PC-9 (cell line): ENCODE measurements at places on chromosomes 3 and 15.

GRCh38 chr3:140753865-140754754, 76.2 kb downstream of the TRIM42 start:
- peak; percentile 8 for DNase-seq

DNA sequence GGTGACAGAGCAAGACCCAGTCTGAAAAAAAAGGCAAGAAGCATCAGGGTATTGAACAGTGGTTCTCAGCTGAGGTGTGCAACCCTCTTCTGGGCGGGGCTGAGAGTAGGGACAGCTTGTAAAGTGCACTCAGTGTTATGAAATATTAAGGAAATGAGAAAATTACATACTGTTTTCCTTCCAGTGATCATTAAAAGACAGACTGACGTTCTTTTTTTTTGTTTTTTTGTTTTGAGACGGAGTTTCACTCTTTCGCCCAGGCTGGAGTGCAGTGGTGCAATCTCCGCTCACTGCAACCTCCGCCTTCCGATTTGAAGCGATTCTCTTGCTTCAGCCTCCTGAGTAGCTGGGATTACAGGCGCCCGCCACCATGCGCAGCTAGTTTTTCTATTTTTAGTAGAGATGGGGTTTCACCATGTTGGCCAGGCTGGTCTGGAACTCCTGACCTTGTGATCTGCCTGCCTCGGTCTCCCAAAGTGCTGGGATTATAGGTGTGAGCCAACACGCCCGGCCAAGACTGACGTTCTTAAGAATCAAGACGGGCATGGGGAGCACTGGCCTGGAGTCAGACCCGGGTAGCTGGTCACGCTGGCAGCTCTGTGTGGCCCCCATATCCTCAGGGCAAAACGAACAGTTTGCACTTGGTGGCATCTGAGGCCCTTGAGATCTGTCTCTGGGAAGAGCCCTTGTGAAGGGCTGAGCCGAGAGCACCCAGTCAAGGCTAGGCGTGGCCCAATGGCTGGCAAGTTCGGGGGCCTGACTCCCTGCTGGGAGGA, 11.4 kb downstream of the MAN2A2 start:
- DNase-seq: no peak

- DNase-seq: no peak
Measured at GRCh38 chr15:36948982-36949381, 151.4 kb downstream of the MEIS2 start.

GRCh38 chr3:37762698-37763097, 99.0 kb upstream of the CTDSPL start:
- no peak for DNase-seq

DNA sequence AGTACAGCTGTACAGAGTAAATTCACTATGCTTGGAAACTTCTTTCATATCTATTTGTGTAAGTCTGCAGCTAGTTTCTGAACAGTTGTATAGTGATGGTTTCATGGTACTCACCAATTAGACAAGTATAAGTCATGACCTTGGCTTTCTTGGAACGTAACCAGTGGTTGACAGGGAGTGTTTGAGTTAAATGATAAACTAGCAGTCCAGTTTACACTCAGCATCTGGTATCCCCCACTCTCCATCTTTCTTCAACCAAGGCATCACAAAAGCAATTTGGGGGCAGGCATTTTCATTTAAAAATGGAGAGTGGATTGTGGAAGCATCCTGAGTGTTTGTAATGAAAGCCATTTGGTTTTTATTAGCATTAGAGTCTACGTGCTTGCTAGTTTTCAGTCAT, 26.0 kb downstream of the MME start:
- no peak for DNase-seq

- DNase-seq: no peak
Measured at GRCh38 chr3:184710870-184711492, 883 bp downstream of the MAGEF1 start.

DNA sequence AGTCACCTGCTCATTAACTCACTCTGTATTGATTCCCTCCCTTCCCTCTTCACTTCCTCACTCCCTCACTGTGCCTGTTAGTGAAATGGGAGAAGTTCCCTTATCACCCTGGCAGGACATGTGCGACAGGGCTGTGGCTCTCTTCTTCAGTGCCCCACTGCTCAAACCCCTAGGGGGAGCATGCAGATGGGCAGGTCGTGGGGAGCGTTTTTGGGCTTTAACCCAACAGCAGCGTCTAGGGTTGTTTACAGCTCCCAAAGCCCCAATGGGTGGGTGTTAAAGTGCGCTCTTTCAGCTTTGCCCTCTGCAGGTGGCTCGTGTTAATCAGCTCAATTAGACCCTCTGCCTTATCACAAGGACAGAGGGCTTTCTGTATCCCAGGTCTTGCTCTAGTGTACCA, 447.8 kb upstream of the PROK2 start:
- no peak for DNase-seq

- DNase-seq: no peak
Measured at GRCh38 chr15:39672184-39672583, 91.3 kb downstream of the THBS1 start.

- DNase-seq: peak; percentile 86
Measured at GRCh38 chr3:45978006-45978761, 17.4 kb downstream of the FYCO1 start.

- DNase-seq: no peak
Measured at GRCh38 chr15:68445351-68445750, 13.4 kb upstream of the ITGA11 start.

GRCh38 chr3:34351882-34352777, 553.7 kb downstream of the PDCD6IP start:
- DNase-seq: no peak

GRCh38 chr15:49096090-49096750, 50.0 kb upstream of the SECISBP2L start:
- DNase-seq: no peak

- DNase-seq: no peak
Measured at GRCh38 chr3:188559072-188559429, 405.1 kb downstream of the LPP start.

- no peak for DNase-seq
Measured at GRCh38 chr15:28265334-28266019, 56.5 kb downstream of the HERC2 start.

GRCh38 chr3:190865419-190865818, 2.9 kb upstream of the GMNC start:
- no peak for DNase-seq

DNA sequence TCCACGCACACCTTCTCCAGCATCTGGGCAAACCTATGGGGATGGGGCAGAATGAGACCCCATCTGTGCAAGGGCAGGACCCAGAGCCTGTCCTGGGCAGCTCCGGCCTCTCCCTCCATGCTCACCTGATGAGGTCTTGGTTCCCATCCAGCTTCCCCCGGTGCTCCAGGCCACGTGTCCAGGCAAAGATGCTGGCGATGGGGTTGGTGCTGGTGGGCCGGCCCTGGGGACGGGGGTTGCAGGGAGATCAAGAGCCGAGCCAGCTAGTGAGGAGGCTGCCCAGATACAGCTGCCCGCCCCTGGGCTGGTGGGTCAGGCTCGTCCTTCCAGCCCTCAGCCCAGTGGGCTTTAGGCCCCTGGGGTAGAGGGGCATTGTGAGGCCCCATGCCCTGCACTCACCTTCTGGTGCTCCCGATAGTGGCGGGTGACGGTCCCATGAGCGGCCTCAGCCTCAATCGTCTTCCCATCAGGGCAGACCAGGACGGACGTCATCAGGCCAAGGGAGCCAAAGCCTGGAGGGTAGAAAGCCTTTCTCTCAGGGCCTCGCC, 17.3 kb downstream of the IDH2 start:
- no peak for DNase-seq

- DNase-seq: no peak
Measured at GRCh38 chr3:129504471-129505100, 23.9 kb upstream of the RHO start.

- DNase-seq: no peak
Measured at GRCh38 chr3:20682573-20682972, 496.6 kb upstream of the SGO1 start.

DNA sequence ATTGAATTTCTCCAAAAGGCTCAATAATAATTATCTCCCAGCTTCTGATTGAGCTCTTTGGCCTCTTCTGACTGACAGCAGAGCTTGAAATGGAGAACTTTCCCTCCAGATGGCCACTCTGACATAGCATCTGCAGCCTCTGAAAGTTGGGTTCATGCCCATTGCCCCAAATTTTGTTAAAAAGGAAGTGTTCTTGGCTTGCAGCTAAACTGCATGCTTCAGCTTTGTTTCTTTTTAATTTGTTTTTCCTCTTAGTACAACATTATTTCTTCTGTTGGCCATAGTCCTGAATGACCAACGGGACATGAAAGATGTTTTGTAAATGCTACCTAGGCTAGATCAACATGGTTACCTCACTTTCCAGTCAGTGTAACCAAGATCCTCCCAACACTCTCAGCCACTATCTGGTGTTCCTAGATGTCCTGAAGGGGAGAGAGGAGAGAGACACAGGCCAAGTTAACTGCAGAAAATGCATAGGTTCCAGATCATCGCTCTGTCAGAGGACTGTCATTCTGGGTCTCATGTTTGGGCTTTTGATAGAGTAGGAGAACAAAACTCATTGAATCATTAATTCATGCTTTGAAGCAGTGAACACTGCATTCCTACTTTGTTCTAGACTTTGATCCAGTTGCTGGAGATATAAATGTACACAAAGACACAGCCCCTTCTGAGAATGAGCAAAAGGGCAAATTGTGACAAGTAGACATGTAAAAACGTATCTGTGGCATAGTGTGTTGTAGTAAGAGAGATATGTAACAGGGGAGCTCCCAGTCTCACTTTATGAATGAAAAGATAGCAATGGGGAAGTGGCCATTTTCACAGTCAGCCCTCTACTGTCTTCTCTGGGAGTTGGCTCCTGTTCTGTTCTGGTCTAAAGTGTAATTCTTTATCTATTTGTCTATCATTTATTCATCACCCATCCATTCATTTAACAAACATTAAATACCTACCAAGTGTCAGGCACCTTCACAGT, 156.2 kb downstream of the ZNF621 start:
- no peak for DNase-seq

DNA sequence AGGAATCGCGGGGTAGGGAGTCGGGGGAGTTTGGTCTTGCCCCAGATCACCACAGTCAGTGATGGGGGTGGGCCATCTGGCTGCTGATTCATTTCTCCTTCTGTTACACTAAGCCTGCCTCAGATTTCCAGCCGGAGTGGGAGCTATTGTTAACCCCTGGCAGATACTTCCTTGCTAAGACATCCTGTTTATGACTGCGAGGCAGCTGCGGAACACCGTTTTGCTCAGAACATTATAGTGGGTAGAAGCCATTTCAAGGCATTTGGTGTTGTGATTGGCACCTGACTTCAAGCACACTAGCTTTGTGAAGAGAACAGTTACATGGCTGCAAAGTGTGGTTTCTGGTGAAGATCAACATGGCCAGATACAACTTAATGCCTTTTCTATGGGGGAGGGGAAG, 73.8 kb downstream of the FLNB start:
- no peak for DNase-seq

- DNase-seq: peak; percentile 77
Measured at GRCh38 chr3:46693038-46693891, at the start of gene ALS2CL. Gene ALS2CL (minus strand): TSS chr3:46693679. CDS start chr3:46689440, 4,239 bp downstream.

- DNase-seq: no peak
Measured at GRCh38 chr3:44100298-44100695, 141.4 kb upstream of the TOPAZ1 start.

DNA sequence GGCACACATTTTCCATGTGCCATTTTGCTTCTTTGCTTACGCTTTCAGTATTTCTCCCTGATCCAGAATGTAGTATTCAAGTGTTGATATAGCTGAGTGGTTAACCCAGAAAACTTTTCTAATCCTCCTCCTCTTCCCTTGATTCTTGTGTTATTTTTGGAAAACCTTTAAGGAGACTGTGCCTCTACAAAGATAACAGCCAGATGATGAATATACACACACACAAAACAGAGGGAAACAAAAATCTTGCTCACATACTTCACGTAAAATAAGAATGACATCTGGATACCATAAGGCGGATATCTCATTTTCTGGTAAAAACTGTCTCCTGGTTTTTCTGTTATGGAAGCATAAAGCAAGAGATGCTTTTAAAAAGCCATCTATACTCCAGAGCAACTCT, 295.8 kb upstream of the THBS1 start:
- no peak for DNase-seq

- peak; percentile 63 for DNase-seq
Measured at GRCh38 chr3:63791974-63792373, 27.1 kb upstream of the C3orf49 start.

DNA sequence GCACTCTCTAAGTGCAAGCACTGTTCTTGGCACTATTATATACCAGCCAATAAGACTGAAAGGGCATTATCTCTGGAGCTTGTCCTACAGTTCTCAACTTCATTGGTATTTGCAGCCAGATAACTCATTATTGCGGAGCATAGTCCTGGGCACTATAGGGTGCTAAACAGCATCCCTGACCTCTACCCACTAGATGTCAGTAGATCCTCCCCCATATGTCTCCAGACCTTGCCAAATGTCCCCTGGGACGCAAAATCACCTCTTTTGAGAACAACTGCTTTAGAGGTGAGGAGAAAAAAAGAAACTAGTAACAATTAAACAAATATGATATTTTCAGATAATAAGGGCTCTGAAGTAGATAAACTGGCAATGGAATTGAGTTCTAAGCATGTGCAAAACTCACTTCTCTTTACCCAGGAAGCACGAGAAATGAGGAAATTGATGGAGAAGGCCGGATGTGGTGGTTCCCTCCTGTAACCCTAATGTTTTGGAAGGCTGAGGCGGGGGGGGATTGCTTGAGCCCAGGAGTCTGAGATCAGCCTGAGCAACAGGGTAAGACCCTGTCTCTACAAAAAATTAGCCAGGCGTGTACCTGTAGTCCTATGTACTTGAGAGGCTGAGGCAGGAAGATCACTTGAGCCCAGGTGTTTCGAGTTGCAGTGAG, 61.4 kb downstream of the FRMD4B start:
- no peak for DNase-seq

DNA sequence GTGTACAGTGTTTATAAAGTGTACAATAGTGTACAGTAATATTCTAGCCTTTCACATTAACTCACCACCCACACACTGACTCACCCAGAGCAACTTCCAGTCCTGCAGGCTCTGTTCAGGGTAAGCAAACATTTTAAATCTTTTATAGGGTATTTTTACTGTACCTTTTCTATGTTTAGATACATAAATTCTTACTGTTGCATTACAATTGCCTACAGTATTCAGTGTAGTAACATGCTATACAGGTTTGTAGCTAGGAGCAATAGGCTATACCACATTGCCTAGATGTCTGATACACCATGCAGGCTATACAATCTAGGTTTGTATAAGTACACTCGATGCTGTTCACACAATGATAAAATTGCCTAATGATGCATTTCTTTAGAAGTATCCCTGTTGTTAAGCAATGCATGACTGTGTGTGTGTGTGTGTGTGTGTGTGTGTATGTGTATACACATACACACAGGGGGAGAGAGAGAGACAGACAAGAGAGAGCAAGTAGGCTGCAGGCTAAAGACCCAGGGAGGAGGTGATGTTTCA, 72.5 kb upstream of the PRR23C start:
- DNase-seq: no peak

DNA sequence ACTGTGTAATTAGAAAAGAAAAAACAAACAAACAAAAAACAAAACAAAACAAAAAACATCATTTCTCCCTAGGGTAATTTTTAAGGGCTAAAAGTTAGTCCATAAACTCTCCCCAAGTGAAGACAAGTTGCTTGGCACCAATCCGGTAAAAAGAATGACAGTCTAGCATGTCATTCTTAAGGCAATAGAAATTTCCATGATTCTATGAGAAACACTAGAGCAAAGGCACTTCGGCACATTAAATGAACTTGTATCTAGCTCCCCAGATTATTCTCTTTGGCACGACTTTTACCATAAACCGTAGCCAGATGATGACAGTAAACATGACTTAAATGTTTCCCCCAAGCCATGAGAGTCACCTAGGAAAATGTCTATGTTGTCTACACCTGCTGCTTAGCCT, 10.1 kb downstream of the COL8A1 start:
- no peak for DNase-seq
